ENCODE measurements at places on chromosomes 13 and 19.

DNA sequence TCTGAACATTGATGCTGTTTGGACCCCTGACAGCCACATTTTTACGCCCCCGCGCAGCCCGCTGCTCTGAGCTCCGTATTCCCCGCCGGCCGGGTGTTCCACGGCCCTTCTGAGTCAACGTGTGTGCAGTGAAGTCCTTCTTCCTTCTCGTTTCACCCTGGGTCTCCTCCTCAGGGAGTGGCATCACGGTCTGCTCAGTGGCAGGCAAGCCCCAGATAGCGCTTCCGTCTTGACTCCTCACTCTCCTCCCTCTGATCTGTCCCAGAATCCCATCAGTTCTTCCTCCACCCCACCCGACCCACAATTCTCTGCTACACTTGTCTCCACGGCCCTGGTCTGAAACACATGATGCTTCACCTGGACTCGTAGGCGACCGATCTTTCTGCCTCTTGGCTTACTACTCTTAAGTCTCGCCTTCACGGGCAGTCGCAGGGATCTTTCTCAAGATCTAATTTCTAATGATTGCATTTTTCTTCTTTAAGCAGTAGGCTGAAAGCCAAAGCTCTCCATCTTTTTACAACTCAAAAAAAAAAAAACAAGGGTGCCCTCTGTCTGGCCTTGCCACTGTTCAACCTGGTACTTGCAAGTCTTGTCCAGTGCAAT, 33.9 kb downstream of the CCNE1 start:
- DNase-seq: no peak

GRCh38 chr19:10292789-10293636, 3.3 kb downstream of the ICAM5 start:
- DNase-seq: no peak

DNA sequence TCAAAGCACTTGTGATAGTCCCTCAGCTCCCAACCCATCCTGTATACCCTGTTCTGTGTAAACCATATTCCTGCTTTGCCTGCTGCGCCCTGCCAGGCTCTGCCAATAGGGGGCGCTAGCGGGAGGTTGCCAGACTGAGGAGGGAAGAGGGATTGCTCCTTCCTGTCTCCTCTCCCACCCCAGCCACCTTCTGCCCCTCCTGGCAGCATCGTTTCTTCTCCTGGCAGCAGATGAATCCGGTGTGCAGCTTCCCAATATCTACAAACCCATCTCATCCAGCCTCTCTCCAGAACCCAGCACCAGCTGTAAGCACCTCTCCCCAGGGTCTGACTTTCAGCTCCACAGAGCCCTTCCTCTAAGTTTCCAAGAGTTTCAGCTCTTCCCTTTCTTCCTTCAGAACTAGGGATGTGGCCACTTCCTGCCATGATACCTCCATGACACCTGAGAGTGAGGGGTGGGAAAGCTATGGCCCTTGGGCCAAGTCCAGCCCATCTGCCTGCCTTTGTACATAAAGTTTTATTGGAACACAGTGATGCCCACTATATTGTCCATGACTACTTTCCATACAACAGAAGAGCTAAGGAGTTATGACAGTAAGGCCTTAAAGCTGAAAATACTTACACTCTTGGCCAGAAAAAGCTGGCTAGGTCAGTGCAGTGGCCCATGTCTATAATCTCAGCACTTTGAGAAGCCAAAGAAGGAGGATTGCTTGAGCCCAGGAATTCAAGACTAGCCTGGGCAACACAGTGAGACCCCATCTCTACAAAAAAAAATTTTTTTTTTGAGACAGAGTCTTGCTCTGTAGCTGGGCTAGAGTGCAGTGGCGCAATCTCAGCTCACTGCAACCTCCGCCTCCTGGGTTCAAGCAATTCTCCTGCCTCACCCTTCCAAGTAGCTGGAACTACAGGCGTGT, 34.5 kb upstream of the ATP1A3 start:
- DNase-seq: no peak

- no peak for DNase-seq
Measured at GRCh38 chr19:17073869-17074633, 1.2 kb downstream of the HAUS8 start.

DNA sequence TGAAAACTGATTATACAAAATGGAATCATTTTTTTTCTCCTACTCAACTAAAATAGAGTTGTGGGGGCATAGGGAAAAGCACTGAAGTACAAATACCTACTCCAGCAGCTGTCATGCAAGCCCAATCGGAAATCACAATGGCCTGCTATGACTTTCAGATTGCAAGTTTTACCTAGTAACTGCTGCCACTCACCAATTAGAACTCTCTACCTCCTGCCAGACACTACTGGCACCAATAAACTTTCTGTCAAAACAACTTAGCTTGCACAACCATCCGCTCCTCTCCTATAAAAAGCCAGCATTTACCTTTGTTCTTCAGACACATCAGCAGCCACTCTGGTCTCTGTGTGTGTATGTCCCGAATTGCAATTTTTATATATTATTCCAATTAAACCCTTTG, 9.3 kb upstream of the TRPC4 start:
- DNase-seq: no peak

DNA sequence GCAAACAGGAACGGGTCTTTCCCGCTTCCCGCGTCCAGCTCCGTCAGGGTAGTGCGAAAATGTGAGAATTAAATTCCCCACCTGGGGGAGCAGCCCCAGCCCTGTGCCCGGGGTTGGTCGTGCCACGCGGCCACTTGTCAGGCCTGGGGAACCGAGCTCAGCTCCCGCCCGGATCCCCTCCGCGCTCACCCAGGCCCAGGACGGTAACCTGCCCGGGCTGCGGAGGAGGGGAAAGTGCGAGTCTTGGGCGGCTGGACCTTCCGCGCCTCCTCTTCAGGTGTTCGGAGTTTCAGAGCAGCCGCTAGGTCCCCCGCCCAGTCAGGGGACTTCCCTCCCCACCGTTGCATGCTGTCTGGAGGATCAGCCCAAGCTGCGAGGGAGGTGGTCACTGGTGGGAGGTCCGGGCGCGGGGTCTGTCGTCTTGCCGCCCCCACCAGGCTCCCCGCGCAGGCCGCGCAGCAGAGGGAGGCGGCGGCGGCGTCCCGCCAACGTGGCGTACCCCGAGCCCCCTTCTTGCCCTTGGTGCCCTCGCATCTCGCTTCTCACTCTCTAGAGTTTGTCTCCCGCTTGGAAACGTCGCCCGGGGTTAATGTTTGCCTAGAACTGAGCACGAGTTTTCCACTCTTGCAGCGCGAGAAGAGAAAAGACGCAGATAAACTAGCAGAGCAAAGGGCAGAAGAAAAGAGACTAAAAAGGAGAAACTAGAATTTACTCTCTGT, 8.1 kb downstream of the URAD start:
- DNase-seq: no peak

DNA sequence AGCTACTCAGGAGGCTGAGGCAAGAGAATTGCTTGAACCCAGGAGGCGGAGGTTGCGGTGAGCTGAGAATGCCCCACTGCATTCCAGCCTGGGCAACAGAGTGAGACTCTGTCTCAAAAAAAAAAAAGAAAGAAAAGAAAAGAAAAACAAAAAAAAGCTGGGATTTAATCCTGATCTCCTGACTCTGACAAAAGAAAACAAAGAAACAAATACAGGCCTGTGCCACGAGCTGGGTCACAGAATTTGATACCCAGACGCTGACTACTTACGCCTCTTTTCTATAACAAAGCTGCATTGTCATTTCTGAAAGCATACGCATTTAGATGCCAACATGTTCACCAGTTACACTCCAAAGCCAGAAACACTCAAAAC, 18.2 kb upstream of the GTF2F2 start:
- no peak for DNase-seq

DNA sequence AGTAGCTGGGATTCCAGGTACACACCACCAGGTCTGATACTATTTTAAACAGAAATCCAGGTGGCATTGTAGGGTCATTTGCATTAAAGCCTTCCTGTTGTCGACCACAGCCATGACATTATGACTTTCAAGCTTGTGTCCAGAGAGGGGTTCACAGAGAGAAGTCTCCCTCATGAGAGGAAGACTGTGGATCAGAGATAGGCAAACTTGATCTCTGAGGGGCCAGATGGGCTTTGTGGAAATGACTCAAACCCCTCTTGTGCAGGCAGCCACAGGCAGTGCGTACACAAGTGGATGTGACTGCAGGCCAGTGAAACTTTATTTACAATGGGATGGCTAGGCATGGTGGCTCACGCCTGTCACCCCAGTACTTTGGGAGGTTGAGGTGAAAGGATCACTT, 27.8 kb upstream of the F2RL3 start:
- DNase-seq: no peak

DNA sequence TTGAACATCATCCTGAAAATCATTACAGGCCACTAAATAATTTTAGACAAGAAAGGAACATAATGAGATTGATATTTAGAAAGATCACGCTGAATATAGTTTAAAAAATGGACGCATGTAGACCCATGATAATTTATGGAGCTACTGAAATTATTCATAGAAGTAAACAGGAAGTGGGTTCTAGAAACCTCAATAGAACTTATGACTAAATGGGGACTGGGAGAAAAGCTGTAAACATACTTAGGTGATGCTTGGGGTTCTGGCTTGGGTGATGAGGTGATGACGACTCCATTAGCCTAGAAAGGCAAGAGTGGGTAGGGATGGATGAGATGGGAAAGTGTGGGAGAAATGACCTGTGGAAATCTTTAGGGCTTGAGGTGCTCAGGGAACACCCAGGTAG, 484.0 kb downstream of the MYO16 start:
- no peak for DNase-seq

GRCh38 chr19:5091684-5092480, 123.0 kb downstream of the KDM4B start:
- no peak for DNase-seq

DNA sequence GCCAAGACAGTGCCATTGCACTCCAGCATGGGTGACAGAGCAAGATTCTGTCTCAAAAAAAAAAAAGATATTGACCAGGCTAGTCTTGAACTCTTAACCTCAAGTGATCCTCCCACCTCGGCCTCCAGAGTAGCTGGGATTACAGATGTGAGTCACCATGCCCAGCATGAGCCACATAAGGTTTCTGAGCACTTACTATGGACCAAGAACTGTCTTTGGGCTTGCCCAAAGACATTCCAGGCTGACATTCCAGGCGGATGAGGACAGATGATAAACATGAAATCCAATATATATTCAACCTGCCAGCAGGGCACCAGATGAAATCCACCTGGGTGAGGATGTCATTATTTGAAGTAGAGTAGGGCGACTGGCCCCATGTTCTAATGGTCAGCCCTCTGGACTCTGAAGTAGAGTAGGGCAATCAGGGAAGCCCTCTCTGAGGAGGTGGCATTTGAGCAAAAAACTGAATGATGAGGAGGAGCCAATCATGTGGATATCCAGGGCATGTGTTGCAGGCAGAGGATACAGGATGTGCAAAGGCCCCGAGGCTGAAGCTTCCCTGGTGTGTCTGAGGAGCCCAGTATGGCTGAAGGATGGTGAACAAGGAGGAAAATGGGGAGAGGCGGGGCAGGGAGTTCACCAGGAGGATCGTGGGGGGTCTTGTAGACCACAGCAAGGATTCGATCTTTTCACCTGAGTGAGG, 4.0 kb downstream of the C19orf38 start:
- no peak for DNase-seq

- no peak for DNase-seq
Measured at GRCh38 chr13:36086117-36086516, 45.1 kb downstream of the DCLK1 start.

GRCh38 chr13:113862191-113862930, 1.5 kb downstream of the GAS6 start:
- DNase-seq: no peak

DNA sequence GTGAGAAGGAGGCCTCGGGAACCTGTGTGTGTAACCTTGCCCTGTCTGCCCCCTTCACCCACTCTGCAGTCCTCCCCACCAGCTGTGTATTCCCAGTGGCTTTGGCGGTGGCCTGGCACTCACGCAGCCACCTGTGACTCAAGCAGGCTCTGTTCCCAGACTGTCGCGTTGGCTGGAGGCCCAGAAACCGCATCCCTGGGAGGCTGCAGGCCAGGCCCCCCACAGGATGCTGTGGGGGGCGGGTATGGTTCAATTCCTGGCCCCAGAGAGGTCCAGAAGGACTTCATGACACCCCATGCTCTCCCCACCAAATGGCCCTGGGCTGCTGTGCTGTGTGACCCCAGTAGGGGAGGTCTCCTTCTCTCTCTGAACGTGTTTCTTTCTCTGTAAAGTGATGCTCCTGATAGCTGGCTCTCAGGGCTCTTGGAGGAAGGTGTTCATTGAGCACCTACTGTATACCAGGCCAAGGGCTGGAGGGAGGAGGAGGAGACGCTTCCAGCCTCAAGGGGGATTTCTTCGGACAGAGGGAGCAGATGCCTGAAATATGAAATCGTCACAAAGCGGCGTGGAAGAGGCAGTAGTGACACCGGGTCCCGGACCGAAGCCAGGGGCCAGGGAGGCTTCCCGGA, 1.9 kb upstream of the LINGO3 start:
- DNase-seq: no peak

- no peak for DNase-seq
Measured at GRCh38 chr13:99062593-99062992, 84.7 kb upstream of the DOCK9 start.

DNA sequence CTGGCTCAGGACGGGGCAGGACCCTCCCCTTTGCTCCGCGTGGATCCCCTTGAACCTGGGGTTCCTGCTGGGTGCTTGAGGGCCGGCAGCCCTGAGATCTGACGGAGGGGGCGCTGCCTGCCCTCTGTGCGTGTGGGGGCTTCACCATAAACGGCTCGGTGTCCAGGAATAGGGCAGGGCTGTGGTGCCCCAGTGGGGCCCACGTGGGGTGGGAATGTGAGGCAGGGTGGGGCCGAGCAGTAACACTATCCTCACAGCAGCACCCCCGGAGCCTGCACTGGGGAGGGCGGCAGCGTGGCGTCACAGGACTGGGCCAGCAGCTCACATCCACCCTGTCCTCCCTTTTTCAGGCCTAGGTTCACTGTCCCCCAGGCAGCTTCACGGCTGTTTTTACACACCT, 38.0 kb downstream of the GAS6 start:
- DNase-seq: no peak

- no peak for DNase-seq
Measured at GRCh38 chr19:45474606-45475521, 7.1 kb downstream of the FOSB start.

- DNase-seq: no peak
Measured at GRCh38 chr13:49877629-49878218, 58.4 kb downstream of the SPRYD7 start.

- no peak for DNase-seq
Measured at GRCh38 chr13:67806796-67807195, 576.7 kb upstream of the PCDH9 start.

DNA sequence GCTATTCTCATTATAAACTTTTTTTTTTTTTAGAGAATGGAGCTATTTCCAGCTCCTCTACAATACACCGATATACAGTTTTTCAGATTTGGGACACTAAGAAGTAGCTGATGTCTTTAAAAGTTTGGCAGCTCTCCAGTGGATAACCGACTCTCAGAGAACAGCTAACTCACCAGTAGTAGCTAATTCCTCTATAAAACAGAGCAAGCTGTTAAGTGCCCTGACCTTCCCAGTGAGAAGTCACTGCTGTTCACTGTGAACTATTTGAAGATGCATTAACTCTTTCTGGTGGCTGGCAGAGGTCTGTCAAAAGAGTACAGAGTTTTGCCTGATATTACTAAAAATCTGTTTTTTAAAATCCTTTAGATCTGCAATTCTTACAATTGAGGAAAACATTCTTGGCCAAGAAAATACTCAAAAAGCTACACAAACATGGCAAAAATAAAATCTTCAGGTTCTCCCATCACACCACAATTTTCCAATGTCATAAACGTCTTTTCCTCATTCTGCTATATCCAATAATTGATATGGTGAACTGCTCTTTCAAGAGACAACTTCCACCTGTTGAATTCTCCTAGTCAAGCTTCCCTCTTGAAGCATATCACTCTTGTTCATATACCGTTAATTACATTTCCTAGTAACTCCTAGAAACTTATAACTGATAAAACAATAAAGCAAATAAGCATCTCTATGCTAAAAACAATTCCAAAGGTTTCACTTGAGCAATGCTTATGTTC, 44.2 kb downstream of the TBC1D4 start:
- DNase-seq: no peak
